Cerebellum (tissue), 4 donors: ENCODE measurements at places on chromosomes 2 and 18. TPM values are rescaled to one million over a fixed set of nuclear protein-coding genes. Genes with fewer than 3 reads are reported as not detected.

PDIA6 gene
- 81.5 TPM for total RNA-seq

GRCh38 chr2:96775160-96775559, 14.5 kb downstream of the CNNM4 start:
- no peak for DNase-seq

DNA sequence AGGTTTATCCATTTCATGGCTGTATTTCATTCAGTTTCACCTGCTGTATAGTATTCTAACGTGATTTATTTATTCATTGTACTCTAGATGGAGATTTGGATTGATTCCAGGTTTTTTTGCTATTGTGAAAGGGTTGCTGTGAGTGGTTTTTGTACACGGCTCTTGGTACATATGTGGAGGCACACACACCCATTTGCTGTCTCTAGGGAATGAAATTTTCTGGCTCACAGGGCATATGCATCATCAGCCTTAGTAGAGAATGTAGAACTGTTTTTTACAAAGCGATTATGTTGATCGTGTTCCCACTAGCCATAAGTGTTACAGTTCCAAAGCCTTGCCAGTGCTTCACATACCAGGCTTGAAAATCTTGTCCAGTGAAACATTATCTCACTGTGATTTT, 5.1 kb downstream of the SPTBN1 start:
- no peak for DNase-seq

DNA sequence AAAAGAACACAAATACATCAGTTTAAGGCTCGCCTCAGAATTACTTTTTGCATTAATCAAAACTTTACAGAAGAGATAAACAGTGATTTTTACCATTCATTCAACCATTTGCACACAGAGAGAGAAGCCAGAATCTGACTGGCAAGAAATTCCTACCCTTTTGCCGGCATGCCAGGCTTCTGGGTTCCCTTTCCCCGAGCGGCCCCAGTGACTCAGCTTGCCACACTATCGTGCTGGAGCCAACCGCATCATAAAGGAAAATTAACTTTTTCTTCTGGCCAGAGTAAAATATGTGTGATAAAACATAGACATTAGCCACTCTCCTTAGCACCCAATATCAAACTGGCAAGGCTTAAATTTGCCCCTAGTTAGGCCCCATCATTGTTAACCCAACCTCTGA, 61.8 kb upstream of the IKZF2 start:
- DNase-seq: no peak

- DNase-seq: no peak
These were observed 36.8 kb downstream of the MYT1L start for GRCh38 chr2:2294183-2294690.
